ENCODE measurements at places on chromosomes 12 and 14. TPM values are rescaled to one million over a fixed set of nuclear protein-coding genes. Genes with fewer than 3 reads are reported as not detected.

DNA sequence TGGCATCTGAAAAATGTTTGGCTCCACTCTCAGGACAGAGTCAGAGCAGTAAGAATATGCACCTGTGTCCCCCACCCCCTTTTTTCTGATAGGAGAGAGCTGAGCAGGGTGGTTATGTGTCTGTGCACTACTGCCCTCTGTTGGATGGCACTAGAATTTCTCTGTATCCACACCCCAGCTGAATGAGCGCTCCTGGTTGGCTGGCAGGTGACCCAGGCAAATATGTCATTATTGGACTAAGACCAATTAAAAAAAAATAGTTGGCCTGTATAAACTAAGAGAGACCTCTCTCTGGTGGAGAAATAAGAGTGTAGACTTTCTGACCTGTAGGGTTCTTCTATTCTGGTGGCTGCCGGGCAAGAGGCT, 107.0 kb downstream of the PTCSC3 start:
- DNase-seq, result no peak

DNA sequence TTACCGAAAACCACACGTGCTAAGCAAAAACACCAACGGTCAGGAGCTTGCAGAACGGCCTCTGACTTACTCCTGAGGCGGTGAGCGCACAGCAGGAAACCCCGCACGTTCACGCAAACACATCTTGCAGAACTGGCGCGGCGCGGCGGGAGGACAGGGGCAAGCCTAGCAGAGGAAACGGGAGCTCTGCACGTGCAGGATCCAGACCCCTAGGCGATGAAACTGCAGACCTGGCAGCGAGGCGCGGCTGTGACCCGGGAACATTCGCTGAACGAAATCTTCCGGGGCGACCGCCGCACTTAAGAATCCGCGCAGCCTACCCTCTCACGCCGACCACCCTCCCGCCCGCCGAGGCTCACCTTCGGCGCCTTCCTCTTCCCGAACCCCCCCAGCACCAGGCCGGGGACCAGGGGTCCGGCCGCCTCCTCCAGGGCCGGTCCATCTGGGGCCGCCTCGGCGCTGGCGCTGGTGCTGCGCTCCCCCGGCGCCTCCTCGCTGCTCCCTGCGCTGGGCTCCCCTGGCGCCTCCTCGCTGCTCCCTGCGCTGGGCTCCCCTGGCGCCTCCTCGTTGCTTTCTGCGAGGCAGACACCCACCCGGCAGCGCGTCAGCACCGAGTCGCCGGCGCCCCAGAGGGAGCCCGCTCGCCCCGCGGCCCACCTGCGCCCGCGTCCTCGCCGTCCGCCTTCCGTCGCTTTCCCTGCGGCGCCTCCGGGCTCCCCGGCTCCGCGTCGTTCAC, 615 bp downstream of the DDX51 start:
- no peak for DNase-seq

- no peak for DNase-seq
Observed at GRCh38 chr14:28782301-28782700, 15.7 kb downstream of the FOXG1 start.

GRCh38 chr14:101167428-101167827, 263.9 kb upstream of the RTL1 start:
- DNase-seq, result no peak

DNA sequence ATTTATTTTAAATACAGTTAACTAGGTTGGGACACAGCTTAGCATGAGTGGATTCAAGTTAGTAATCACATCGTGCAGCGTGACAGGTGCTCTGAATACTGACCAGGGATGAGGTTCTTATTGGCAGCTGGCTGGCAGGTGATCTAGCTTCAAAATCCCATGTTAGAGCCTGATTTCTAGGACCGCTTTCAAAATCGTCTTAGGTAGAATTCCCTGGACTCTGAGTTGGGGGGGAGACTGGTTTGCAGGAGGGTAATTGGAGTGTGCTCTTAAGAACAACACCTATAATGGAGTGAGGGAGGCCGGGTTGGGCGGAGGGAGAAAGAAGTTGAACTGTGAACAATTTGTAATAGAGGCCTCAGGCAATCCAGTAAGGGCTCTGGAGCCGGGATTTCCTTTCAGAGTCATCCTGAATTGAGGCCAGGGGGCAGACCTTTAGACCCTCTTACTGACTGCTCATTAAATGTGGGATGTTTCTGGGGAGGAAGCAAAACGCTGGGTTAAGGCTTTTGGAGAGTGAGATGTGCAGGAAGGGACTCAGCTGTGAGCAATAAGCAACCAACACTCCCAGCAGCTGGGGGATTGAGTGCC, 874 bp upstream of the YARS2 start:
- no peak for DNase-seq

The LUM gene
- 490 TPM for total RNA-seq
